ENCODE measurements at places on chromosomes 1 and 21. TPM values are rescaled to one million over a fixed set of nuclear protein-coding genes. Genes with fewer than 3 reads are reported as not detected.

Gene CA6
- polyA plus RNA-seq = not detected

- no peak overlapping the region for H3K4me3 ChIP-seq
- H3K4me1 ChIP-seq = no peaks in the 10 kb centered on the region
- H3K27me3 ChIP-seq = no peaks in the 10 kb centered on the region
- no peak for DNase-seq
- H3K36me3 ChIP-seq = no peaks in the 10 kb centered on the region
- H3K27ac ChIP-seq = no peak overlapping the region
Measured at GRCh38 chr1:89532228-89532627, 7.6 kb downstream of the LRRC8B start.

DNA sequence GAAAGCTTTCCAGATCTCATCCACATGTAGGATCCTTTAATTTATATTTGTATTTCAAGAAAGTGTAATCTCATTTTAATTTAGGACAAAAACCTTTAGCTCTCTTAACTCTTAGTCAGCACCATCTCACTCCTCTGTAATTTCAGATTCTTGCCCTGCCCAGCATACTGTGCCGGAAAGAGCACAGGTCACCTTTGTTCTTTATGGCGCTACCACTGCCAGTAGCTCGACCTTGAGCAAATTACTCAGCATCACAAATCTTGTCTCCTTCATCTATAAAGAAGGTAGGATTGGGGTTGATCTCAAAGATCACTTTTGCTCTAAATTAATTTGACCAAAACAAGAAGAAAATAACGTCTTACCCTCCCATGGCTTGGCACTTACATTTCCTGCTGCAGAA is 56.1 kb upstream of the ZC3H11B start:
- no peaks in the 10 kb centered on the region for H3K4me1 ChIP-seq
- no peak overlapping the region for H3K4me3 ChIP-seq

- DNase-seq = no peak
- peaks cover 4% of the 10 kb centered on the region for H3K36me3 ChIP-seq
- H3K27me3 ChIP-seq = peaks cover 4% of the 10 kb centered on the region
- H3K27ac ChIP-seq = peak overlapping the region; percentile 100
- H3K4me1 ChIP-seq = peaks cover 38% of the 10 kb centered on the region
Measured at GRCh38 chr21:17819877-17820229, 697 bp upstream of the C21orf91 start.
